ENCODE measurements at places on chromosomes 3 and 15.
A peak's percentile ranks its signal among the peaks of the same experiment; 100 is the strongest.

GRCh38 chr15:89130201-89130600 lies 41.9 kb downstream of the ABHD2 start:
- peak overlapping the region; percentile 56 for H3K27ac ChIP-seq
- H3K27me3 ChIP-seq = no peaks in the 10 kb centered on the region
- DNase-seq = no peak

DNA sequence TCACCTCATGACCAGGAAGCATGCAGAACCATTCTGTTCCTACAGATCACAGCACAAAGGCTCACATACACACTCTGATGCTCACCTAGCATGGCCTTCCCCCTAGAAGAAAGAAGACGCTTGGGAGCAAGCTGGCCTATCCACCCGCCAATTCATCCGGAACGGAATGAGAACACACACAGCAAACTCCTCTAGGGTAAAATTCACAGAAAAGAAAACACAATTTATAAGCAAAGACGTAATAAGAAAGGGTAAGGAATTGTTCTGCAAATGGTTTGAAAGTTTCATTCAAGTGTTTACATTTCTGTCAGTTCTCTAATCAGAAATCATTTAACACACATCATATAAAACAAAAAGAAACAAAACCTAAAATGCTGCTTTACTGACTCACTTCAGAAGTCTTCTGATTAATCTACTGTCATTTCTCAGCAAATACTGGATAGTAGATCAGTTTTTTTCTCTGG lies 218.1 kb downstream of the OSBPL10 start:
- no peak for DNase-seq
- H3K4me3 ChIP-seq = no peak overlapping the region
- no peaks in the 10 kb centered on the region for H3K4me1 ChIP-seq
- H3K36me3 ChIP-seq = no peaks in the 10 kb centered on the region
- H3K27me3 ChIP-seq = no peaks in the 10 kb centered on the region

DNA sequence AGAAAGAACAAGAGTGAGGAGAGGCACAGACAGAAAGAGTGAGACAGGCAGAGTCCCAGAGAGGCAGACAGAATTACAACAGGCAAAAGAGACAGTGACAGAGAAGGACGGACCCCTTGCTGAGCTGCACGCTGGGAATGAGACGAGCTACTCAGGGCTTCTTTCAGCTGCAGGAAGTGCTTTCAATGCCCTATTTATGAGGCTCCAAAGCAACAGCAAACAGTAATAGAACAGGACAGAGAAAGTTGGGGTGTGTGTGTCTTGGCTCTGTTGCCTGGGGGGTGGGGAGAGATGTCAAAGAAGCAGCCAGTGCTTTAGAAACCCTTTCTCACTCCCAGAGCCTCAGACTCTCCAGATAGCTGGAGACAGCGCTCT lies 502 bp upstream of the TIMP4 start:
- H3K4me1 ChIP-seq = peaks cover 12% of the 10 kb centered on the region
- no peaks in the 10 kb centered on the region for H3K27me3 ChIP-seq
- peak overlapping the region; percentile 64 for H3K4me3 ChIP-seq
- peak overlapping the region; percentile 39 for H3K27ac ChIP-seq
- no peaks in the 10 kb centered on the region for H3K36me3 ChIP-seq

DNA sequence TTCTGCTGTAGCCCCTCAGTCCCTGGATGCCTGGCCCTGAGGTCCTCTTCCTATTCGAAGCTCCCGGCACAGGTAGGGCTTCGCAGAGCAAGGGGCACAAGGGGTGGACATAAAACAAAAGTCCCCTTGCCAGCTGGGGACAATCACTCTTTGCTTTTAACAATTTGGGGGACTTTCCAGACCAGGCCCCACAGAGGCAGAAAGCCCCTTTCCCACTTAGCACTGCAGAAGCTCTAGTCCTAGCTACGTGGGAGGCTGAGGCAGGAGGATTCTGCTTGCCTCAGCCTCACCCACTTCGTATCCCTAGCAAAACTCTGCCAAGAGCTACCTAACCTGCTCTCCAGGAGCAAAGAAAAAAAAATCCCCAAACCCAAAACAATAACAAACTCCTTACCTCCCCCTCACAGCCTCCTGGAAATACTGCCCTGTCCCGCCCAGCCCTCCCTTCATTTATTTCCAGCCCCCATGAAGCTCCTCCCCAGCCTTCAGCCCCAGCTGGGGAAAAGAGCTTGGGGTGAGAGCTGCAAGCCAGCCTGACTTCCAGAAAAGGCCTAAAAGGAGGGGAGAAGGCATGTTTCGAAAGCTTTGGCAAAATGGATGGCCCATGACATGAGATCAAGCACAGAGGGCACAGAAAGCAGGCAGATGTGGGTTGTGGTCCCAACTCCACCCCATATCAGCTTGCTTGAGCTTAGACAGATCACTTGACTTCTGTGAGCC lies at the start of gene CIDEC:
TSS of gene CIDEC (minus strand) at position 424 of the 720 bp plus-strand sequence. CDS start 1,767 bp downstream, outside the sequence.
- H3K4me3 ChIP-seq = no peak within 1 kb of the TSS
- no peaks in the 10 kb centered on the region for H3K27me3 ChIP-seq
- no peak for DNase-seq

DNA sequence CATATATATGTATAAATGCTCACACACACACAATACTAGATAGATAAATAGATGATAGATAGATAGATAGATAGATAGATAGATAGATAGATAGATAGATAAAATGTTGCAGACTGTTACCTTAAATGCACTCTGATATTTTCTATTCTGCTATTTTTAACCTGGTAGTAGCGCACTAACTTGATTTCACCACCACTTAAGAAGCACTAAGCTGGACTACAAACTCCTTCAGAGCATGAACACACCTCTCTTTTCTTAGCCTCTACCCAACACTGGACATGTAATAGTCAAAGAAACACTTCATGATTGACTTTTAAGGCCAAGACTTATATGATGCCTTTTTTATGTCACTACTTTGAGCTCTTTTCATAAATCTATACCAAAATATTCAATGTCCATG lies 304.6 kb upstream of the UBE2E2 start:
- no peak for DNase-seq
- no peaks in the 10 kb centered on the region for H3K27me3 ChIP-seq
- H3K36me3 ChIP-seq = no peaks in the 10 kb centered on the region
- no peak overlapping the region for H3K27ac ChIP-seq
- H3K4me3 ChIP-seq = no peak overlapping the region
- H3K4me1 ChIP-seq = no peaks in the 10 kb centered on the region

- H3K36me3 ChIP-seq = no peaks in the 10 kb centered on the region
- no peaks in the 10 kb centered on the region for H3K27me3 ChIP-seq
- H3K4me1 ChIP-seq = no peaks in the 10 kb centered on the region
- no peak overlapping the region for H3K27ac ChIP-seq
- H3K4me3 ChIP-seq = no peak overlapping the region
- DNase-seq = no peak
These were observed 24.1 kb downstream of the GABPB1 start for GRCh38 chr15:50330921-50331320.

DNA sequence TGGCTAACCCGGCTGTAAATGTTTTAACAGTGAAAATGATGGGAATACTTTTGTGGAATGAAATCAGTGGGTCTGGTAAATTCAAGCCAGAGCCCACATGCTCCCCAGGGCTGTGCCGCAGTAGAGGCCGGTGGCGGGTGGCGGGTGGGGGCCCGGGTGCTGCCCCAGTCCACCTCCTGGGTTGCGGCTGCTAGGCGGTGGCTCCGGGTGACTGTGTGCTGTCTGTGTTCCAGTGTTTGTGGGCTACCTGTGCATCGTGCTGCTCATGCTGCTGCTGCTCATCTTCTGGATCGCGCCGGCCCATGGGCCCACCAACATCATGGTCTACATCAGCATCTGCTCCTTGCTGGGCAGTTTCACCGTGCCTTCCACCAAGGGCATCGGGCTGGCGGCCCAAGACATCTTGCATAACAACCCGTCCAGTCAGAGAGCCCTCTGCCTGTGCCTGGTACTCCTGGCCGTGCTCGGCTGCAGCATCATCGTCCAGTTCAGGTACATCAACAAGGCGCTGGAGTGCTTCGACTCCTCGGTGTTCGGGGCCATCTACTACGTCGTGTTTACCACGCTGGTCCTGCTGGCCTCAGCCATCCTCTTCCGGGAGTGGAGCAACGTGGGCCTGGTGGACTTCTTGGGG lies 14.9 kb upstream of the NIPA2 start:
- no peak overlapping the region for H3K27ac ChIP-seq
- no peak overlapping the region for H3K4me3 ChIP-seq
- peak; percentile 54 for DNase-seq
- no peaks in the 10 kb centered on the region for H3K27me3 ChIP-seq
- peaks cover 56% of the 10 kb centered on the region for H3K36me3 ChIP-seq

DNA sequence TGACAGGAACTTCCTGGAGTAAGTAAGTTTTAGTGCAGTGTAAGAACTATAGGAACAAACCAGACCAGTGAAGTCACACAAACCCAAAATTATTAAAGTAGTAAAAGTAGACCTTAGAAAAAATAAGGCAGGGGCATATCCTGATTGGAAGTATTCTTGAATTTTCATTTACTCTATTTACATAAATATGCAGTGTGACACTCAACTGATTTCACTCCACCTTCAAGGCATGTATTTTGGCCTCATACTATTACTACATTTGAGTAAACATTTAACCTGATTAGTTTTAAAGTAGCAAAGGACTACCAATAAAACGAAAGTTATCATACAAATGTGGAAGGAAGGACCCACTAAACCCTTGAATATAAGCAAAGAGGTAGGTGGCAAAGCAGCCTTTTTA lies 22.8 kb downstream of the TRNT1 start:
- no peak overlapping the region for H3K4me3 ChIP-seq
- peaks cover 59% of the 10 kb centered on the region for H3K36me3 ChIP-seq
- no peaks in the 10 kb centered on the region for H3K4me1 ChIP-seq

DNA sequence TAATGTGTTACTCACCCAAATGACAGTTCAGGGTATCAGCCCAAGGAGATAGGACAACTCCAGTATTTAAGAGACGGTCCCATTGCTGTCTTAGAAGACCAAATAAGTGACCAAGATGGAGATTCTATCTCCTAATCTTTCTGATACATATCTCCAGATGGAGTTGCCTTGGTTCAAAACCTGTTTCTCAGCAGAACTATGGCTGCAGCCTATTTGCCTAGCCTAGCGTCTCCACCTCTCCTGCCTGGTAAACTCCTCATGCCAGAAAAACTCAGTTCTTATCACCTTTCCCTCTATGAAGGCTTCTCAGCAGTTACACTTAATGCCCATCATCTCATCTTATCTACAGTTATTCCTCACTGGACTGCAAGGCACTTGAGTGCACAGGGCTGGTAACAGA lies 1.2 kb upstream of the CSPG5 start:
- no peak overlapping the region for H3K27ac ChIP-seq
- H3K36me3 ChIP-seq = peaks cover under 1% of the 10 kb centered on the region
- no peaks in the 10 kb centered on the region for H3K4me1 ChIP-seq
- H3K27me3 ChIP-seq = no peaks in the 10 kb centered on the region
- H3K4me3 ChIP-seq = no peak overlapping the region
- no peak for DNase-seq

GRCh38 chr3:27903446-27903845 lies 181.3 kb upstream of the EOMES start:
- no peaks in the 10 kb centered on the region for H3K4me1 ChIP-seq
- no peak for DNase-seq
- H3K36me3 ChIP-seq = no peaks in the 10 kb centered on the region
- no peak overlapping the region for H3K27ac ChIP-seq
- no peak overlapping the region for H3K4me3 ChIP-seq

GRCh38 chr3:182214416-182214815 lies 502.7 kb downstream of the SOX2 start:
- H3K36me3 ChIP-seq = no peaks in the 10 kb centered on the region
- H3K27me3 ChIP-seq = no peaks in the 10 kb centered on the region
- DNase-seq = no peak
- H3K27ac ChIP-seq = no peak overlapping the region

- DNase-seq = no peak
- H3K4me1 ChIP-seq = peaks cover 39% of the 10 kb centered on the region
- H3K27ac ChIP-seq = peak overlapping the region; percentile 77
- H3K36me3 ChIP-seq = no peaks in the 10 kb centered on the region
- no peak overlapping the region for H3K4me3 ChIP-seq
These were observed 19.5 kb downstream of the RAF1 start for GRCh38 chr3:12644331-12644937.

GRCh38 chr3:17140670-17141505 lies 256.1 kb downstream of the PLCL2 start:
- H3K27ac ChIP-seq = no peak overlapping the region
- H3K4me3 ChIP-seq = peak overlapping the region; percentile 16
